ENCODE measurements at places on chromosomes 6 and 20. TPM values are rescaled to one million over a fixed set of nuclear protein-coding genes. Genes with fewer than 3 reads are reported as not detected.

The PRKN gene
- total RNA-seq = not detected

The ZSCAN23 gene
- 0.22 TPM for total RNA-seq

The TNFRSF6B gene
- not detected for total RNA-seq

The TRAM2 gene
- total RNA-seq = 10.8 TPM

The CRISP3 gene
- 0.31 TPM for total RNA-seq

The MLN gene
- total RNA-seq = not detected

The EDN1 gene
- total RNA-seq = not detected

The TDP2 gene
- 37.9 TPM for total RNA-seq

The RBPJL gene
- not detected for total RNA-seq

The MATN4 gene
- 0.13 TPM for total RNA-seq

The C6orf163 gene
- 1.4 TPM for total RNA-seq

The RIMS1 gene
- not detected for total RNA-seq

The SRXN1 gene
- total RNA-seq = 23.2 TPM

The ADGRF1 gene
- 0.22 TPM for total RNA-seq

The YIPF3 gene
- total RNA-seq = 65.1 TPM

The RIPPLY2 gene
- not detected for total RNA-seq

The PHACTR1 gene
- 25.3 TPM for total RNA-seq

The NT5DC1 gene
- total RNA-seq = 28.5 TPM

The DNAH8 gene
- total RNA-seq = 2.9 TPM

The CPXM1 gene
- total RNA-seq = 0.49 TPM

The ECT2L gene
- total RNA-seq = not detected

The ADGRG6 gene
- 0.13 TPM for total RNA-seq

The KHDC1L gene
- total RNA-seq = 0.51 TPM

The TFAP2D gene
- total RNA-seq = not detected

The ELOVL4 gene
- not detected for total RNA-seq

The SLA2 gene
- total RNA-seq = 0.13 TPM

The IL20RA gene
- total RNA-seq = not detected

The DNMT3B gene
- 74.8 TPM for total RNA-seq
